ENCODE measurements at places on chromosomes 2 and 18.

GRCh38 chr2:146572598-146572997 lies 1272.2 kb upstream of the ACVR2A start:
- DNase-seq = no peak

DNA sequence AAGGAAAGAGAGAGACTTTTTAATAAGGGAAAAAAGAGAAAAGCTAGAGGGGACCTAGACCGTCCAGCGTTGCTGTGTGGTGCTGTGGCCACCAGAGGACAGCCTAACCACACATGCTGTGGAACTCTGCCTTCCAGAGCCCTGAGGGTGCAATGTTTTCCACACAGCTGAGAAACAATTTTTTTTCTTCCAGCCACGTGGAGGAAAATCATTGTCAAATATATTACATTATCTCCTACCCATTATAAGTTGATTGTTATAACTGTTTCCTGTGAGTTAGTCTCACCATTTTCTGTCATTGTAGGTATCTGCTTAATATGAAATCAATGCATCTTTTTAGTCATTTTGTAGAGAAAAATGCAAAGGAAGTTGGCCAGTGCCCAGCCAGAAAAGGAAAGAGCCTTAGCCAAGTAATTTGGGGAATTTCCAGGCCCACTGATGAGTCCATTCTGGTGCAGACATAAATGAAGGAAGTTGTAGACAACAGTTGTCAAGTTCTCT lies 5.9 kb upstream of the MRPL19 start:
- DNase-seq = peak; percentile 63

GRCh38 chr18:77015169-77015568 lies 117.4 kb downstream of the MBP start:
- no peak for DNase-seq

- no peak for DNase-seq
These were observed 50.8 kb downstream of the TWIST2 start for GRCh38 chr2:238898534-238899281.

- DNase-seq = no peak
These were observed 762.2 kb upstream of the HS6ST1 start for GRCh38 chr2:129080715-129081476.

- DNase-seq = no peak
These were observed 35.7 kb downstream of the ATP8B1 start for GRCh38 chr18:57767259-57768050.

DNA sequence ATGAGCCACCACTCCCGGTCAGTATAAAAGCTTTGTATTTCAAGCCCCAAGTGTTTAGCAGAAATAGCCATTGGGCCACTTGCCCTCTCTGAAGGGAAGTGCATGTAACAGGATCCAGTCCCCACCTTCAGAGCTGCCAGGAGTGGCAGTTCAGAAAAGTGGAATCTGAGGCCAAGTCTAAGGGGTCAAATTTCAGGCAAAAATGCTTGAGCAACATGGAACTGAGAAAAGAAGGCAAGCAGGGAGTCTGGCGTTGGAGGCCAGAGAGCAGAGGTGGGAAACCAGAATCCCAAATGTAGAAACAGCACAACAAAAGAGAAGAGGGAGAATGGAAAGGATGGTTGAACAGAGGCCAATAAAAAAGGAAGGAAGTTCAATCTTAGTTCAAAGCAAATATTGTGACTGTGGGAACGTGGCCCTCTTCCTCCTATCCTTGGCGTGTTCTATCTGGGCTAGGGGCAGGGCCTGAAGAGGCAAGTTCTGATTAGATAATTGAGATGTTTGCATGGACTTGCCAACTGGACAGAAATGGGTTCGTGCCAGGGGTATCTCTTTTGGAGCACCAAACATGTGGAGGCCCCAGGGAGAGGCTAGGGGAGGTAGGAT lies 102.2 kb downstream of the AP1S3 start:
- no peak for DNase-seq

DNA sequence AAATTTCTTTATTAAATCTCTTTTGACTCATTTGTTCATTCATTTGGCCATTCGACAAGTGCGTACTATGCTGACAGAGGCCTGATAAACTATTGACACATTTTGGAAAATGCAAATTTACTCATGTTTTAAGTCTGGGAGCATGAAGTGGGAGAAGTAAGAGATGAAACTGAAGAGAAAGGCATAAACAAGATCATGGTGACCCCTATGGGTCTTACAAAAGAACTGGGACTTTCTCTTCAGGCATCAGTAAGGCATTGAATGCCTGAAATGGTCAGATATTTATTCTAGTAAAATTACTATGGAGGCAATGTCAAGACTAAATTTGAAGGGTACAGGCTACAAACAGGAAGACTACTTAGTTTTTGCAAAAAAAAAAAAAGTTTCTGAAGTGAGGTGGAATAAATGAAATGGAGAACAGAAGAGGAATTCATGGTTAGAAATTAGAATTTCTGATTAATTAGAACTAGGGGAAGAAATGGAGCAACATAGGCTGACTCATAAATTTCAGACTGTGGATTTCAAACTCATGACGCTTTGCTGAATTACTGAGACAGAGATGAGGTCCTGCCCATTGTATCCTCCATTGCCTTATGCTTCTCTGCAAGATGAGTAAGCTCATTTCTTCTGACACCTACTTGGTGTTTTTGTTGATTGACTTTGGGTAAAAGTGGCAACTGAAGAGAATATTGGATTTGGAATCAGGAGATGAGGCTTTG lies 32.7 kb downstream of the VSNL1 start:
- DNase-seq = no peak

Data from Panc1 (cell line).